PC-3 (cell line): ENCODE measurements at places on chromosomes 16 and 17.
A peak's percentile ranks its signal among the peaks of the same experiment; 100 is the strongest.

GRCh38 chr17:57481910-57482391 lies 225.6 kb downstream of the MSI2 start:
- DNase-seq, result peak; percentile 13

GRCh38 chr17:56710986-56711385 lies 117.5 kb downstream of the NOG start:
- DNase-seq, result peak; percentile 82

- DNase-seq, result no peak
Observed at GRCh38 chr17:61412860-61413660, 13.4 kb downstream of the TBX2 start.

- DNase-seq, result no peak
Observed at GRCh38 chr17:39867880-39868553, at the start of gene ZPBP2. TSS of gene ZPBP2 (plus strand) at chr17:39868202. CDS start at chr17:39868355, 153 bp downstream.

DNA sequence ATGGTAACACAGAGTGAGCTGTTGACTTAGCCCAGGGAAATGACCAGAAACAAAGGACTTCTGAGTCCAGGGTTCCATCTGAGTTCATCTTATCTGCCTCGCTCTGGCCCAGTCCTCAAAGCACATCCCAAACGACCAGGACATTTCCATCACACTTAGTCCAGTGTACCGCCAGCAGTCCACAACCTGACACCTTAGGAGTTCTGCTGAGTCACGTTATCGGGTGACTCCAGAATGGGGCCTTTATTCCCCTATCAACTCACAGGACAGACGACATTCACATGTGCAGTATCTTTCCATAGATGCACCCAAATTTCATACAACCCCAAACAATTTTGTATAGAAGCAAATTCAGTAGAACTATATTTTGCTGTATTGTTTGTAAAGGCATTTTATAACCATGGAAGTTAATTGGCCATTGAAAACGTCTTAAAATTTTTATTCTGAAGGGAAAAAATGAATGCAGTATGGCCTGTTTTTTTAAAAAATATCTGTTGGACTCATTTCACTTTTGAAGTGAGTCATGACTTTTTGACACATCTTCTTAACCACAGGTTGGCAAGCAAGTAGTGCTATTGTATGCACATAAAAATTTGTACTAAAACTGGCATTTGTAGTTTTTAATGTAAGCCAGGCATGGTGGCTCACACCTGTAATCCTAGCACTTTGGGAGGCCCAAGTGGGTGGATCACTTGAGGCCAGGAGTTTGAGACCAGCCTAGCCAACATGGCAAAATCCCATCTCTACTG lies 46.3 kb downstream of the ZNF18 start:
- DNase-seq, result peak; percentile 77

DNA sequence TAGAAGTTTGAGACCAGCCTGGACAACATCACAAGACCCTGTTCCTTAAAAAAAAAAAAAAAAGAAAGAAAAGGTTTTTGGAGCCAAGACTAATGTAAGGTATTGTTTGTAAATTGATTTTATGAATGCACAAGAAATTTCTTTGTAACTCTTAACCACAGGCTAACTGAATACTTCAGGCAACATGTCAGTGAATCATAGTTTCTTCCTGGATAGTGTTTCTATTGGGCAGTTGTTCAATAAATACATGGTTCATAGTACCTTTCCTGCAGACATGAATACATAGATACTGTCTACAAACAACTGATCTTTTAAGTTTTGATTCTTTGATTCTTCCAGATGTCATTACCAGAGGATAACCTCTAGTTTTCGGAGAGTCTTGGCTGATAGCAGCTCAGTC lies 11.6 kb downstream of the DDX42 start:
- peak; percentile 82 for DNase-seq

- DNase-seq, result no peak
Observed at GRCh38 chr16:88968589-88969280, 8.3 kb downstream of the CBFA2T3 start.

DNA sequence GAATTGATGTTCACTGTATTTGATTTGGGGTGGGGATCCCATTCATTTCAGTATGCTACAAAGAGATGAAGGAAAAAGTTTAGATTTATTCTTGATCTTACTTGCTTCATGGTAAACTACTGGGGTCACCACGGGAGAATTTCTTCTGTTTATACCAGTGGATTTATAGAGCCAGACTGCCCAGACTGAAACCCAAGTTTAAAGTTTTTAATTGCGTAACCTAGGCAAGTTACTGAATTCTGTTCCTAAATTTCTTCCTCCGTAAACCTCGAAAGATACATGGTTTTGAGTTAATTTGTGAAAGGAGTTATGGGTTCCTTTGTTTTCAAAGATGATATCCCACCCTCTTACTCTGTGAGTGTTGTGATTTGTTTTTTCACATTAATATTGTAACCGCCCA lies 26.4 kb downstream of the PIGL start:
- DNase-seq, result no peak

DNA sequence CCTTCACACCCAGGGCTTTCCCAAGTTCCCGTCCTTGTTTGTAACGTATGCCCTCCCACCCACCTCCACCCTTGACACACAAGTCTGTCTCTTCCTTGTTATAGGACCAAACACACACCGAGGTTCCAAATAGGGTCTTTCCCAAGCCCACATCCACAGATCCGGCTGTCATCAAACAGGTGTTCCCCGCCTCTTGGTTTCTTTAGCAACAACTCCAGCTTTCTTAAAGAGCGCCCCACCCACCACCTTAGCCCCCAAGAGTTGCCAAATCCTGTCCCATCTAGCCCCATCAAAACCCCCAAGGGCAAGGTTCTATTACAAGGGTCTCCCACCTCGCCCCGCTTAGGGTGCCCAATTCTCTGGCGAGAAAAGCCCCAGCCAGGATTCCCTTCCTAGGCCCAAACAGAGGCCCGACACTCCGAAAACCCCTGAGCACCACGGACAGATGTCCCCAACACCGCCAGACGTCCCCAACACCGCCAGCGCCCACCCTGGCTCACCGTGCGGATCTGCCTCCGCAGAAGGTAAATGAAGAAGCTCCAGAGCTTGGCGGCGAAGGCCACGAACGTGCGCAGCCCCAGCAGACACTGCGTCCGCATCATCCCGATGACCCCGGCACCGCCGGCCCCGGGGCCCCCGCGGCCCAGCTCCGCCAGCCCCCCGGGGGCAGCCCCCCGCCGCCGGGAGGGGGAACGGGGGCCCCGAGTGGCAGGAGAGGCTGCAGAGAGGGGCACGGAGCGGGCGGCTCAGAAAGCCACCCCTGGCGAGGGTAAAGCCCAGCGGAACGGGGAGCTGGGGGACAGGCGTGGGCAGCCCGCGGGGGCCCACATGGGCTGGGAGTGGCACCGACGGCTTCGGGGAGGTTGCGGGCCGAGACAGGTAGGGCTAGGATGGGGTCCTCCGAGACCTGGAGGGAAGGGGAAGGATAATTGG lies 573 bp downstream of the CTDNEP1 start:
- DNase-seq, result no peak

GRCh38 chr16:23863511-23864422 lies 28.0 kb downstream of the PRKCB start:
- no peak for DNase-seq

DNA sequence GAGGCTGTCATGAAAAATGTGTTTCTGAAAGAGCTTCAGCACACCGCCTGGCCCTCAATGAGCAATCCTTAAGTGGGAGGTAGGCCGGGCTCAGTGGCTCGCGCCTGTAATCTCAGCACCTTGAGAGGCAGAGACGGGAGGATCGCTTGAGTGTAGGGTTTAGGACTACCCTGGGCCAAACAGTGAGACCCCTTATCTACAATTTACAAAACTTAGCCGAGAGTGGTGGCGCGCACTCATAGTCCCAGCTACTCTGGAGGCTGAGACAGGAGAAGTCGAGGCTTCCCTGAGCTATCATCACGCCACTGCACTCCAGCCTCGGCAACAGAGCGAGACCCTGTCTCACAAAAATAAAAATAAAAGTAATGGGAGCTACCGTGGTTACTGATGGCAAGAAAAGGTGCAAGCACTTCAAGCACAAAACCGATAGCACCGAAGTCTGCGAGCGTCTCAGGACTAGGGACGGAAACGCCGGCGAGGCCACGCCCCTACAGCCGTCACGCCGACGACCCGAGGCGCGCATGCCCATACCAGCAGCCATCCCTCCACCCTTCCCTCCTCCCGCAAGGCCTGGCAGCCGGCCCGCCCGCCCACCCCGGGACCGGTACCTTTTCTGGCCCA lies 607 bp downstream of the THUMPD1 start:
- peak; percentile 68 for DNase-seq

- DNase-seq, result peak; percentile 83
Observed at GRCh38 chr17:63293323-63294075, 152.6 kb downstream of the CYB561 start.

DNA sequence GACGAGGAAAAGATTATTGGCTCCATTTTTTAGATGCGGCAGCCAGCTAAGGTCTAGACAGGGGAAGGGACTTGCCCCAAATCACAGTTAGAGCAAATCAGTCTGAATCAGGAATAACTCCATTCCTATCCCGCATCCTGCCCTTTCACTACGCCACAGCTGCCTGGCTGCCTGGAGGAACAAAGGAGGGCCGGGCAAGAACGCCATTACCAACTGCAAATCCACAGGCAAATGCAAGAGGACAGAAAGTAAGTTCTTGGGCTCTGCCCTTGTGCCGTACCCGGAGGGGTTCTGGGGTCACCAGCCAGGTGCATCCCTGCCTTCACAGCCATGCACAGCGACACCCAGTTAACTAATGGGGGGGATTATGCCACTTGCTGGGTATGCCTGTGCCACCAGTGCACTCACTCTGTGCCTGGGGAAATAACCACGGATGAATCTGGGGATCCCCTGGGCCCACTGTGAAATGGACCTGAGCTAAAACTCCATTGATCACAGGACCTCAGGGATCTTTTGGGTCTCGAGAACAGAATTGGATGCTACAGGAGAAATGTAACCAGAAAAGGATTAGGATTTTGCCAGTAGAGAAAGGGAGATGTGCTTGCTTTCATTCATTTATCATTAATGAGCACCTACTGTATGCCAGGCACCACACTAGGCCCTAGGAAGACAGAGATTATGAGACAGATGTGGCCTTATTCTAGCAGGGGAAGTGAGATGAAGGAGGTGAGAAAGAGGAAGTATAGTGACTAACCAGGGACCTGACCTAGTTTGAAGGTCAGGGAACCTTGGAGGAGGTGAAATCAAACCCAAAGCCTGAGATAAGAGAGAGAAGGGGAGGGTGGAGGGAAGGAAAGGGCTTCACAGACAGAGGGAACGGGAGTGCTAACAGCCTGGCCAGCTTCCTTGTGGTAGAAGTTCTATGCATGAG lies 17.7 kb downstream of the BCL7C start:
- DNase-seq, result no peak

- DNase-seq, result no peak
Observed at GRCh38 chr17:19800571-19800970, 52.5 kb upstream of the ALDH3A1 start.

DNA sequence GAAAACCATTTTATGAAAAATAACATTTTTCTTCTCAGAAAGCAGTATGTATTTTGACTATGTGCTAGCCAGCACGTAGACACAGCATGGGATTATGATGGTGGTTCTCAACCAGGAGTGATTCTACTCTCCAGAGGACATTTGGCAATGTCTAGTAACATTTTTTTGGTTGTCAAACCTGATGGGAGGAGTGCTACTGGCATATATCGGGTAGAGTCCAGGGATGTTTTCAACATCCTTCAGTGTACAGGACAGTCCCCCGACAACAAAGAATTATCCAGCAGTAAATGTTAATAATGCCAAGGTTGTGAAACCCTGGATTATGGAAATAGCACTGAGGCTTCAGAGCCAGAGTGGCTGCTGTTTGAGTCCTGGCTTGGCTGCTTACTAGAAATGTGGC lies 27.7 kb downstream of the AP2B1 start:
- no peak for DNase-seq

GRCh38 chr17:28511858-28512461 lies 5.8 kb downstream of the FOXN1 start:
- DNase-seq, result no peak

GRCh38 chr16:57022445-57022844 lies 33.1 kb downstream of the NLRC5 start:
- no peak for DNase-seq

DNA sequence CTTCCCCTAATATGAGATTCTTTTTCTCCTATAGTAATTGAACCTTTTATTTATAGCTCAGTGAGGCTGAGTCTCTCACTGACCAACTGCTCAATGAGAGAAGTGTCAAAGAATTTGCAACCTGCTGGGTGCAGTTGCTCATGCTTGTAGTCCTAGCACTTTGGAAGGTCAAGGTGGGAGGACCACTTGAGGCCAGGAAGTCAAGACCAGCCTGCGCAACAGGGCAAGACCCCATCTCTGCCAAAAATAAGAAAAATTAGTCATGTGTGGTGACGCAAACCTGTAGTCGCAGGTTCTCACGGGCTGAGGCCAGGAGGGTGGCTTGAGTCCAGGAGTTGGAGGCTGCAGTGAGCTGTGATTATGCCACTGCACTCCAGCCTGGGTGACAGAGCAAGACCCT lies 30.9 kb upstream of the CRYBA1 start:
- DNase-seq, result peak; percentile 27

DNA sequence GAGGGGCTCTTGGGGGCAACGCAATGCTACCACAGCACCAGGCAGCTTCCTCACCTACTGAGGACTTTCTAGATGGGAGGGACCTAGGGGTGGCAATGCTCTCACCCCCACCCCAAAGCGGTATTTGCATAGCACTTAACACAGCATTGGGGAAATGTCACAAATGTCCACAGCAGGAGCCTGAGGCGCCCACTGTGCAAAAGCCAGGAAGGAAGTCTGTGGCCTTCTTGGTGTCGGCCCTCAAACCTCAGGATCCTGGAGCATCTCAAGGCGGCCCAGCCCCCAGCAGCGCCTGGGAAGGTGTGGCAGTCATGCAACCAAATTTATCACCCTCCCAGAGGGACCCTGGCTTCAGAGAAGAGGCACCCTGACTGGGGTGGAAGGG lies 45.3 kb downstream of the WNT3 start:
- no peak for DNase-seq

DNA sequence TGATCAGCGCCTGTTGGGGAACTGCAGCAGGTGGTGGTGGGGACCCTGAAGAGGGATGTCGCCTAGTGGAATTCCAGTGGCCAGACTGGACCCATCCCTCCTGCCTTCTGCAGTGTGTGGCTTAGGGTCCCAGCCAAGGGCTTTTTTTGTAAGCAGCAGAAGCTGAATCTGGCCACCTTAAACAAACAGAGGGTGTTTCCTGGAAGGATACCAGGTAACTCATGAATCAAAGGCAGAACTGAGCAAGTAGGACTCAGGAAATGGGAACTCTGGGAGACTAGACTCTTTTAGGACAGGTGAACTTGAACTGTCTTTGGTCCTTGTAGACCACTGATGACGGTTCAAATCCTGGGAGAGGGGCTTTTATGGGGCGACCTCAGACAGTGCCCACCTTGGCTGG lies 124.0 kb downstream of the ABCC6 start:
- DNase-seq, result peak; percentile 13

- DNase-seq, result no peak
Observed at GRCh38 chr17:62309396-62309795, 71.0 kb upstream of the EFCAB3 start.

DNA sequence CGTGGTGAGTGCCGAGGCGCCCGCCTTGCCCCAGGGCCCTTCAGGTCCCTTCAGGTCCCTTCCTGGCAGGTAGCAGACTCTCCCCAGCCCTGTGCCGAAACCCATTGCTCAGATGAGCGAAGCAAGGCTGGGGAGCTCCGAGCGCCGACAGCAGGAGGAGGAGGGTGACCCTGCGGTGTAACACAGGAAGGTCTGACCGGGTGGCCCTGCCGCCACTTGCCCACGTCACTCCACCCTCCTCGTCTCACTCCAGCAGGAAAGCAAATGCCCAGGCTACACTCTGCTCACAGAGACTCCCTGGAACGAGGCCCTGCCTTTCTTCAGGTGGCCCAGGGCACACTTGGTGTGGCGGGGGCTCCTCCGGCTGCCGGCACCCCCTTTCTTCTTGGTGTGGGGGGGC lies 57.2 kb downstream of the ACTG1 start:
- DNase-seq, result no peak
